ENCODE measurements at places on chromosomes 2 and 18.

GRCh38 chr2:56508662-56509061, 324.9 kb downstream of the CCDC85A start:
- DNase-seq, result no peak

DNA sequence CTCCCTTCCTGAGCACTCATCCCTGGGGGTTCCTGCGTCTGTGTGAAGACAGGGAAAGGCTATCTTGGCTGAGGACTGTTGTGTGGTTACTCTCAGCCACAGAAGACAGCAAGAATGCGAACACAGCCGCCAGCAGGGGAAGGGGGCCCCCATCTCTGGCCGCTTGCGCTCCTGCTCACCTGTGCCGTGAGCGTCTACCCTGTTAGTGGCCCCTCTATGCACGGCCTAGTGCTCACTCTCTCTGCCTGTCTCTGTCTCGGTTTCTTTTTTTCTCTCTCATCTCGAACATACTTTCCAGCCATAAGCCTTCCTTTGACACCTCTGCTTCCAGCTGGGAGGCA, 206.7 kb upstream of the APCDD1 start:
- DNase-seq, result no peak

GRCh38 chr2:145958611-145959010, 1438.7 kb upstream of the ZEB2 start:
- no peak for DNase-seq

- DNase-seq, result no peak
These were observed 441.8 kb upstream of the SETBP1 start for GRCh38 chr18:44238911-44239310.

DNA sequence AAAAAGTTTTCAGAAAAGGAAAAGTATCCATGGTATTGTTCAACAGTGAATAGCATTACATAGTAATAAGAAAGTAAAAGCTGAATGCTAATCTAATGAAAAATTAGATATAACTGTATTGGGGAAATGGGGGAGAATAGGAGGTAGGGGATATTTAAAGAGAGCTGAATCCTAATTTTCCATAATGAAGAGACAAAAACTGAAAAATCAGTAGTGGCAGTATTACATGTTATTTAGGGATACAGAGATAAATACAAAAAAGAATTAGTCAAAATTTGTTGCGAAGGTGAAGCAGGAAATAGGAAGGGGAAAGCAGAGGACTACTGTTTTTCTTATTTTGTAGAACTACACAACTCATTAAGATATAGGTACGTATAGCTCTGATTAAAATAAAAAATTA, 9.1 kb downstream of the TANK start:
- no peak for DNase-seq

- DNase-seq, result no peak
These were observed 558.8 kb upstream of the PIK3C3 start for GRCh38 chr18:41396211-41396610.

DNA sequence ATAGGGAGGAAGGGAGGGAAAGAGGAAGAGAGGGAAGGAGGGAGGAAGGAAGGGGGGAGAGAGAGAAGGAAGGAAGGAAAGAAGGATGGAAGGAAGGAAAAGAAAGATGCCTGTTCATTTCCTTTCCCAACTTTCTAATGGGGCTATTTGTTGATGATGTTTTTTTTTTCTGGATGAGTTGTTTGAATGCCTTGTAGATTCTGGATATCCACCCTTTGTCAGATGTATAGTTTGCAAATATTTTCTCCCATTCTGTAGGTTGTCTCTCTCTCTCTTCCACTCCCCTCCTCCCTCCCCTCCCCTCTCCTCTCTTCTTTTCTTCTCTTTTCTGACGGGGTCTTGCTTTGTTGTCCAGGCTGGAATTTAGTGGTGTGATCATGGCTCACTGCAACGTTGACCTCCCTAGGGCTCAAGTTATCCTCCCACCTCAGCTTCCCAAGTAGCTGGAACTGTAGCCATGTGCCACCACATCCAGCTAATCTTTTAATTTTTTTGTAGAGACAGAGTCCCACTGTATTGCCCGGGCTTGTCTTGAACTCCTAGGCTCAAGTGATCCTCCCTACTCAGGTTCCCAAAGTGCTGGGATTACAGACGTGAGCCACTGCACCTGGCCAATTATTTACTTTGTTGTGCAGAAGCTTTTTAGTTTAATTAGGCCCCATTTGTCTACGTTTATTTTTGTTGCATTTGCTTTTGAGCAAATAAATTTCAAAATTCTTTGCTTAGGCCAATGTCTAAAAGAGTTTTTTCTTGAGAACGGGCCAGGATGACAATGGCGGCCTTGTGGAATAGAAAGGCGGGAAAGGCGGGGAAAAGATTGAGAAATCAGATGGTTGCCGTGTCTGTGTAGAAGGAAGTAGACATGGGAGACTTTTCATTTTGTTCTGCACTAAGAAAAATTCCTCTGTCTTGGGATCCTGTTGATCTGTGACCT, 57.3 kb upstream of the FAM117B start:
- DNase-seq, result no peak

GRCh38 chr2:108594982-108595464, 60.8 kb downstream of the LIMS1 start:
- no peak for DNase-seq

GRCh38 chr2:46179037-46179621, 118.1 kb upstream of the EPAS1 start:
- peak; percentile 11 for DNase-seq

- no peak for DNase-seq
These were observed 5.5 kb downstream of the VSNL1 start for GRCh38 chr2:17545680-17546613.

DNA sequence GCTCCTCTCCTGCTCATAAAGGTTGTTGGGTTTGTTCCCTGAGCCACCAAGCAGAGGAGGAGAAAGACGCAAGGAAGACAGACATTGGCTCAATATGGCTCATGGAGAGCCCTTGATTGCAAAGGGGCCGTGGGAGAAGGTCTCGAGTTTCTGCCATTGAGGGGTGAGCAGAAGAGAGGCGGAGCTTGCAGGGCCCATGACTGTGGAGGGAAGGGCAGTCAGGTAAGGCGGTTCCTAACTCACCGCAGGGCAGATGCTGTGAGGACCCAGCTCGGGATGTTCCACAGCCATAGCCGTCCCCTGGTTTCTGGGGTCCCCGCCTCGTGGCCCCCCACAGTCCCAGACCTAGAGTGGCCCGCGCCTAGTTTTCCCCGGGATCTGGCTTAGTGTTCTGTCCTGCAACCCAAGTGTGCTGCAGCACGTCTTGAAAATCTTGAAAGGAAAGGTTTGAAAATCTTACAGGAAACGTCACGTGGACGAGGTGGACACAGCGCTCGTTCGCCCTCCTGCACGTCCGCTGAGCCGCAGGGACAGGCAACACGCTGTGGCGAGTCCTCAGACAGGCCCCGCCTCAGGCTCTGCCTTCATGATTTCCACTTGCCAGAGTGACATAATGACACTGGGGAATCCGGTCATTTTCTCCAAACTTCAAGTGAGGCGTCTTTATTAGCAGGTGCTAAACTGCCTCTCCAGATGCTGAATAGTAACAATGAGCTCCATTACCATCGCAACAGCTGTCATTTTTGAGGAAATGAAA, 105.5 kb upstream of the HDAC4 start:
- DNase-seq, result no peak

- DNase-seq, result no peak
These were observed 173.5 kb downstream of the FMNL2 start for GRCh38 chr2:152508446-152508845.

GRCh38 chr2:224126440-224126839, 87.4 kb upstream of the SERPINE2 start:
- no peak for DNase-seq

DNA sequence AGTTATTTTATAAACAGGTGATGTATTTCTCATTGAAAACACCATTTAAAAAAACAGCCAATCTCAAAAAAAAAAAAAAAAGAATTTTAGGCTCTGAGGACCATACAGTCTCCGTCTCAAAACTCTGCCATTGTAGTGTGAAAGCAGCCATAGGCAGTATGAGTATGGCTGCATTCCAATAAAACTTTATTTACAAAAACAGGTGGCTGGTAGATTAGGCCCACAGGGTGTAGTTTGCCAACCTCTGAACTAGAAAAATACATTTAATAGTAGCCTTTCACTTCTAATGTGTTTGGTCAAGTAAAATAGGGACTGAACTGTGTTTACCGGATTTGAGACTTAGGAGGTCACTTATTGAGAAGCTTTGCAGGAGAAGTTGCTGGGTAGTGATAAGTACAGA, 19.2 kb downstream of the RMDN2 start:
- DNase-seq, result no peak

- DNase-seq, result no peak
These were observed 62.6 kb downstream of the DNMT3A start for GRCh38 chr2:25279091-25279651.
